ENCODE measurements at places on chromosomes 7 and 10.

- DNase-seq, result no peak
Measured at GRCh38 chr10:86311906-86312305, 54.7 kb downstream of the GRID1 start.

DNA sequence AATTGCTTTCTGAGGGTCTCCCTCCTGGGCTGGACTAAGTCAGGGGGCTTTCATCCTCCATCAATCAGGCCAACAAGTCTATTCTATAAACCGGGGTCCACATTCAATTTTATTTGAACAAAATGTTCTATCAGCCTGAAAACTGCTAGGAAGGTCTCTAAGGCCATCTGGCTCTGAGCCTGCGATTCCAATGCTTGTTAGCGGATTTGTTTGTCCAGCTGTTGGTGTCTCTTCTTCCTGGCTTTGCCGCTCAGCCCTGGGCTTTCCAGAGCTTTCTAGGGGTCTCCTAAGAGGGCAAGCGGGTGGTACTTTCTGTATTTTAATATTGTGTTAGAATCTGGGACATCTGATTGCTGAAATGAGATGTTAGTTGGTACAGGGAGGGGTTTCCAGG, 136.7 kb downstream of the VIPR2 start:
- no peak for DNase-seq

- no peak for DNase-seq
Measured at GRCh38 chr7:155886391-155887173, 74.3 kb upstream of the SHH start.

DNA sequence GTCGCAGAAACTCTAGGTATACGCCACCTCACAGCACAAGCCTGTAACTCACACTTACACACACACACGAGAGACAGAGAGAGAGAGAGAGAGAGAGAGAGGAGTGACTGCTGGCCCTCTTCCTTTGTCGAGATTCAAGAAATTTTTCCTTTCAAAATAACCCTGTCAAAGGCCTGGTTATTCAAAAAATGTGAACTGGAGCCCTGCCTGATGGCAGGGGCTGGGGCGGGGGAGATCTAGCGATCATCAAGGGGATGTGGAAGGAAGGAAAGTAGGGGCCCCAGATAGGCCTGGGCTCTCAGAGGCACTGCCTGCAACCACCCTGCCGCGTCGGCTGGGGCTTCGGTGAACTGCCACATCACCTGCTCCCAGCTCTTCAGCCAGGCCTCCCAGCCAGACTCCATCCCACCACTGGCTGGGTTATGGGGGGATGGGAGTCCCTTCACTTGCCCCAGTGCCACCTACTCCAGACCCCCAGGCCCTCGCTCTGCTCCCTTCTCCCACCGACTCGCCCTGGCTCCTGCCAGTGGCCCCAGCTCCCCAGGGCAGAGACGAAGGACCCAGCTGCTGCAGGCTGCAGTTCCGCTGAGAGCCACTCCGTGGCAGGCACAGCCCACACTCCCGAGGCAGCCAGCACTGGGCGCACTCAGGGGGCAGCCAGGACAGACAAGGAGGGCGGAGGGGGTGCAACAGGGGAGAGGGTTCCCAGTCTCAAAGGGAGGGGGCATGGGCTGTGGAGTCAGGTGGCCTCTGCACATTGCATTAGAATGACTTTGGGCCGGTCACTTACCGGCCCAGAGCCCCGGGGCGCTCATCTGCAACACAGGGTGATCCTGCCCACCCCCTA, 15.3 kb downstream of the KCNH2 start:
- peak; percentile 66 for DNase-seq

- no peak for DNase-seq
Measured at GRCh38 chr10:34954142-34954541, 136.0 kb downstream of the CUL2 start.

DNA sequence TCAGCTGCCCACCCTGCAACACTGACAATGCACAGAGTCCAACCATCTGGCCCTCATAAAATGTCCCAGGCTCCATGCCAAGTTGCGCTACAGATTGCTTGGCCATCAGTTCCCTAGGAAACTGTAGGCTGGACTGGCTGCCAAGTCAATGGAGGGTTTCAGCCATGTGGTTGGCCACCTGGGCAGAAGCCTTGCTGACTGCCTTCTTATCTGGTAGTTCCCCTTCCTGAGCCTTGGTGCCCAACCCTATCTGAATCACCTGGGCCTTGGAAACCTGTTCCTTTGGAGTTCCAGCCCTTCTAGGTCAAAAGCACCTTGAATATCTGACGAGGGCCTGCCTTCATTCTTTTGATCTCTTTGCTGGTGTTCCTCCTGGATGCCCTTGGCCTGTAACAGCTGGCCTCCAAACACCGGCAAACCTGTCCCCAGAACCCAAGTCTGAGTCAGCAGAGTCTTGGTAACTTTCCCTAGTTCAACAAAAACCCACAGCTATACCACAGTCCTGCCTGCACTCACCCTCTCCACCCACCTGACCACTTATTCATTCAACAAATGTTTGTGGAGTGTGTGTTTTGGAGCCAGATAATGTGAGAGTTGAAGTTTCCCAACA, 37.4 kb upstream of the KDM7A start:
- no peak for DNase-seq

DNA sequence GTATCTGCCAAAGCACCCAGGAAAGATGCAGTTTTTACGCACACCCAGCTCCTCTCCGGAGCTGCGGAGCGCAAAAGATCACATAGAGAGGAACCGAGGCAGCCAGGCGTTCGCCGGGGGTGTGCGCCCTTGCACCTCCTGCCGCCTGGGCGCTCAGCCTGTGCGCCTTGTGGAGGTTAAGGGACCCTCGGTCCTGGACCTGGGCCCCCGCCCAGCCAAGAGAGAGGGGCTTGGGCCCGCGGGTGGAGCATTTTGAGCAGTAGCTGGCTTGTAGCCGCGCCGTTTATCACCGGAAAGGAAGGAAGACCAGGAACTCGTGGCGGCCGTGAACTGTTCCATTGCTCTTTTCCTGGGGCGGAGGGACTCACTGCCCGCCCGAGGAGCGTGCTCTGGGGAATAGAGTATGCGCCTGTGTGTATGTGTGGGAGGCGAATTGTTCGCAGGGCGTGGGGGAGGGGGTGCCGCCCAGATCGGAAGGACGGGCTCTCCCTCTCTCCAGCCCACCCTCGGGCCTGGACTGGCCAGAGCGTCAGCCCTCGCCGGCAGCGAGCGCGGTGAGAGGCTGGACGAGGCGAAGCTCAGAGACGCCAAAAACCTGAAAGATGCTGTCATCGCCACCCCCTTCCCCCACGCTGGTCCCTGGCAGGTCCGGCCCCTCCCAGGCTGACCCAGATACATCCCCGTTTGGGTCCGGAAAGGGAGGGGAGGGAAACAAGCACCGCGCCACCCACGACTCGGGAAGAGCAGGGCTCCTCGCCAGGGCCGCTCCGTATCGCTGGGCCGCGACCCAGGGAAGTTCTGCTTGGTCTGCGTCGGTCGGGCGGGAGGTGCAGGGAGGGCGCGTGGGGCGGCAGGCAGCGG, 1.2 kb upstream of the WNT2 start:
- peak; percentile 54 for DNase-seq

- DNase-seq, result no peak
Measured at GRCh38 chr7:55827577-55827976, 35.0 kb downstream of the SEPTIN14 start.

GRCh38 chr10:23432166-23432565, 6.7 kb upstream of the OTUD1 start:
- no peak for DNase-seq

- DNase-seq, result no peak
Measured at GRCh38 chr7:132379292-132379691, 197.0 kb downstream of the PLXNA4 start.

DNA sequence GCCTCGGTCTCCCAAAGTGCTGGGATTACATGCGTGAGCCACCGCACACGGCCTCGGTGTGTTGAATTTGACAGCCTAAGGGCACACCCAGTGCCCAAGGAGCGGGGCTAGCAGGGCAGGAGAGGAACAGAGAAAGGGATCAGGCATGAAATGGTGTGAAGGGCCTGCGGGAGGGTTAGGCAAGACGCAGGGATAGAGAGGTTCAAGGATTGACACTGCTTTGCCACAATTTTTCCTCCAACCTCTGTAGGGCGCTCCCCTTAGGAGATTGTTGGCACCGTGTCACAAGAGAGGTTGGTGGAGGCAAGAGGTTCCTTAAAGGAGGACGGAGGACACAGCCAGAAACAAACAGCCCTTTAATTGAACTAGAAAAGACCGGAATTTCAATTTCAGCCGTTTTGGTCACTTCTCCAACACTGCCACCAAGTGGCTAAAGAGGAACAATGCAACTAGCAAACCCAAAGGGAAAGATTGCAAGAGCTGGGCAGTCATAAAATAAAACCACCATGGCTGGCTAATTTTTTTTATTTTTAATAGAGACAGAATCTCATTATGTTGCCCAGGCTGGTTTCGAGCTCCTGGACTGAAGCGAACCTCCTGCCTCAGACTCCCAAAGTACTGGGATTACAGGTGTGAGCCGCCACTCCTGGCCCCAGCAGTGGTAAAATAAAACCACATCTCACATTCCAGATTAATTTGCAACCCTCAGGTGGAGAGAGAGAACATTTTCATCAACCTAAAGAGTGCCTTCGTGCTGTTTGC, 6.9 kb upstream of the CREB3L2 start:
- peak; percentile 82 for DNase-seq

GRCh38 chr10:101295261-101295660, 58.7 kb upstream of the BTRC start:
- no peak for DNase-seq

GRCh38 chr10:20855398-20856038, 41.6 kb downstream of the NEBL start:
- peak; percentile 49 for DNase-seq

DNA sequence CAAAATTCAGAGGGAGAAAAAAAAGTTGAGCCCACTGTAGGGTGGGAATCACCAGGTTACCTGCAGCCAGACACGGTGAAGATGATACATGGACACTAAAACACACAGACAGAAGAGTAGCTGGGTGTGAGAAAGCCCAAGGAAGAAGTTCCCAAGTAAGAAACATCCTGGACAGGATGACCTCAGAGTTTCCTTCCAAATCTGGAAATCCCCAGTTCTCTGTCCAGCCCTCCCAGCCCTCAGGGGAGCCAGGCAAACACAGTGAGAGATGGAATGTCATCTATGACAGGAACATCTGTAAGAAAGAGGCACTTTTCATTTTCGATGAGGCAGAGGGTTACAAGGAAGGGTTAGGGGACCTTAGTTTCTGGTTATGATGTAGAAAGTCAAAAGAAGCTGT, 125.1 kb upstream of the LYZL1 start:
- peak; percentile 6 for DNase-seq

DNA sequence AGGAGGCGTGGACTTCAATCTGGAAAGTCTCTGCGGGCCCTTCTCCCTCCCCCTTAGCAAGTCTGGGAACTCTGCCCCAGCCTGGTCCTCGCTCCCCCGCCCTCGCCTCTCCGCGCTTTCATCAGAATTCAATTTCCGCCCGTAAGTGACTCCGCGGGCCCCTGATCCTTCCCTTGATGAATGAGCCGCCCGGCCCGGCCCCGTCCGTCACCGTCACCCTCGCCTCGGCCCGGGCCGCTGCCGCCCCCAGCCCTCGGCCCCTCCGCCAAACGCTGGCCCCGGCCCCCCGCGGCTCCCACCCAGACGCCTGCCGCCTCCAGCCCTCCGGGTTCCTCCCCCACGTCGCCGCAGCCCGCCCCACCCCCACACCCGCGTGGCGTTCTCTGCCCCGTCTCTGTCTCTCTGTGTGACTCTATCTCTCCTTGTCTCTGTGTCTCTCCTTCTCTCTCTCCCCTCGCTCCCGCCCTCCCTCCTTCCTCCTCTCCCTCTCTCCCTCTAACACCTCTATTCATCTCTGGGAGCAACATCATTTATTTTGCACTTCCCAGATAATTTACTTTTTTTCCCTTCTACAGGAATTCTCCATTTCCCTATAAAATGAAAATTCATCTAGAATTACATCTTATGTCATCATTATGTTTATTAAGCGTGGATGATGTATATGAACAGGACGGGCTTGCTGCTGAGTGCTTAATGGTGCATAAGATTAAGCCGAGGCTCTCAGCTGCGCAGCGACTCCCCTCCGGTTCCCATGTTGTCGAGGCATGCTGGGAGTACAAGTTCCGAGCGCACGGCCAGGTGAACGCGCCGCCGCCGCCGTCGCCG, 91.2 kb upstream of the PAX2 start:
- no peak for DNase-seq

DNA sequence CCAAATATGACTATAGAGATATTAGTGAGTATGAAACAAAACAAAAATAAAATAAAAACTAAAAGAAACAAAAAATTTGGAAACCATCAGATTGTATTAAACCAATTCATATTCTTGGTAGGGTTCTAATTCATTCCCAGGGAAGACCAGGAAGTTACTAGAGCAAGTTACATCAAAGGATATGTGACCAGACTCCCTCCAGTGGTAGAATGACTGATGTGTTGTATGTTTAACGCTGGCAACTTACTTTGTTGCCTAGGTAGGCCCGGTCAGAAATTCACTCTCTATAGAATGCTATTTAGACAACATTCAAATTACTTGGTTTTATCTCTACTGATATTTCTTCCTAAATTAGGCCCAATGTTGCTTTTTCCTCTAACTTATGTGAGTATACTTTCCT, 5.2 kb downstream of the PHYHIPL start:
- peak; percentile 24 for DNase-seq

DNA sequence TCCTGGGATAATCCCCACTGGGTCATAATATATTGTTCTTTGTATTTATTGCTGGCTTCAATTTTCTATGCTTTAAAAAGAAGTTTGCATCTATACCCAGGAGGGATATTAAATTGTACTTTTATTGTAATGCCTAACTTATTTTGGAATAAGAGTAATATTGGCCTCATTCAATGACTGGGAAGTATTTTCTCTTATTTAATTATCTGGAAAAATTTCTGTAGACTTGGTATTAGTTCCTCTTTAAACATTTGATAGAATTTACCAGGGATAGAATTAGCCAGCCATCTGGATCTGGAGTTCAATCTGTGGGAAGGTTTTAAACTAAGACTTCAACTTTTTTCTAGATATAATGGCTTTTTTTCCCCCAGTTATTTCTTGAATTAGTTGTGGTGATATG, 115.2 kb upstream of the ZNF32 start:
- no peak for DNase-seq

GRCh38 chr7:91517201-91517785, 253.1 kb downstream of the FZD1 start:
- DNase-seq, result no peak

DNA sequence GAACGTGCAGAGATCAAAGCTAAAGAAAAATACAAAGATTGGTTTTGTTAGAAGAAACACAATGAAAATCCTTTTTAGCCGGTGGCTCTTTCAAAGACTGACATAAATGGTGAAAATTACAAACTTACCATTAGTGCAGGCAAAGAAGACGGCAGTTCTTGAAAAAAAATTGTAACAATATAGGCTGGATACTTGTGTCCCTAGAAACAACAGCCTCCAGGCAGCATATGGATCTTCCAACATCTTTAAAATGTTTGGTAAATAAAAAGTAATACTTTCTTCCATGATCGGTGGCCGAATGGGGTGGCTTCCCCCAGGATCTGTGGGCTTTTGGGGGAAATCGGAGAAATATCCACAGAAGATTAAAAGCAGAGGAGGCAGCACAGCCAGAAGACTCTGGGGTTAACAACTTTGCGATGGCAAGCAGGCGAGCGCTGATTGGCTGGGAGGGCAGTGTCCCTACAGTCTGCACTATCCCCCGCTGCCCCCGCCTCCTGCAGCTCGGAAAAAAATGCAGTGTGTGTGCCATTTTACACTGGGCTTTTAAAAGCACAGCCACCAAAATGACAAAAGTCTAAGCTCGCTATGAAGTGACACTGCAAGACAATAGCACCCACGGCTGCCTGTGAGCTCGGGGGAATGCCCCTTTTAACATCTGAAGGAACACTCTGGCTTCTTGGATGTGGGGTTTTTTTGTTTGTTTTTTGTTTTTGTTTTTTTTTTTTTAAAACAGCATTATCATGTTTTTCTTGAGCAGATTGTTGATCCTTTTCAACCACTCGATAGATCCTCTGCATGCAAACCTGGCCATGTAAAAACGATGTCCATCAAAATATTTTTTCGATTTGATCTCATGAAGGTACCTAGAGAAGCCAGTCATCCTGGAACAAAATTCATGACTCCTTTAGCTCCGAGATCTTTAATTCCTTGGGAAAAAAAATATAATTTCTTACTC, 31.7 kb upstream of the EPC1 start:
- DNase-seq, result peak; percentile 87
